Vagina (tissue), 2 donors: ENCODE measurements at places on chromosomes 11 and 22. TPM values are rescaled to one million over a fixed set of nuclear protein-coding genes. Genes with fewer than 3 reads are reported as not detected.
A peak's percentile ranks its signal among the peaks of the same experiment; 100 is the strongest.

GRCh38 chr11:99015634-99016454 lies 4.9 kb upstream of the CNTN5 start:
- no peaks in the 10 kb centered on the region for H3K36me3 ChIP-seq
- H3K27ac ChIP-seq: no peak overlapping the region
- no peak overlapping the region for H3K4me3 ChIP-seq
- H3K4me1 ChIP-seq: peaks cover 18% of the 10 kb centered on the region
- H3K27me3 ChIP-seq: no peaks in the 10 kb centered on the region

Gene MPPED1
- 0.49 TPM for total RNA-seq

Gene SESN3
- total RNA-seq: 28.2 TPM

GRCh38 chr11:46117842-46118241 lies 3.4 kb downstream of the PHF21A start:
- no peaks in the 10 kb centered on the region for H3K27me3 ChIP-seq
- no peak overlapping the region for H3K4me3 ChIP-seq
- H3K27ac ChIP-seq: peak overlapping the region; percentile 97
- H3K36me3 ChIP-seq: no peaks in the 10 kb centered on the region
- H3K4me1 ChIP-seq: peaks cover 50% of the 10 kb centered on the region

GRCh38 chr11:105274631-105275030 lies 135.1 kb upstream of the CARD18 start:
- no peak overlapping the region for H3K4me3 ChIP-seq
- H3K27ac ChIP-seq: no peak overlapping the region
- DNase-seq: no peak
- H3K27me3 ChIP-seq: no peaks in the 10 kb centered on the region

Gene IL18
- 48.6 TPM for total RNA-seq

- peak overlapping the region; percentile 24 for H3K27ac ChIP-seq
- H3K4me3 ChIP-seq: no peak overlapping the region
- H3K27me3 ChIP-seq: no peaks in the 10 kb centered on the region
- DNase-seq: no peak
Measured at GRCh38 chr11:119671051-119671450, 57.9 kb downstream of the NECTIN1 start.

DNA sequence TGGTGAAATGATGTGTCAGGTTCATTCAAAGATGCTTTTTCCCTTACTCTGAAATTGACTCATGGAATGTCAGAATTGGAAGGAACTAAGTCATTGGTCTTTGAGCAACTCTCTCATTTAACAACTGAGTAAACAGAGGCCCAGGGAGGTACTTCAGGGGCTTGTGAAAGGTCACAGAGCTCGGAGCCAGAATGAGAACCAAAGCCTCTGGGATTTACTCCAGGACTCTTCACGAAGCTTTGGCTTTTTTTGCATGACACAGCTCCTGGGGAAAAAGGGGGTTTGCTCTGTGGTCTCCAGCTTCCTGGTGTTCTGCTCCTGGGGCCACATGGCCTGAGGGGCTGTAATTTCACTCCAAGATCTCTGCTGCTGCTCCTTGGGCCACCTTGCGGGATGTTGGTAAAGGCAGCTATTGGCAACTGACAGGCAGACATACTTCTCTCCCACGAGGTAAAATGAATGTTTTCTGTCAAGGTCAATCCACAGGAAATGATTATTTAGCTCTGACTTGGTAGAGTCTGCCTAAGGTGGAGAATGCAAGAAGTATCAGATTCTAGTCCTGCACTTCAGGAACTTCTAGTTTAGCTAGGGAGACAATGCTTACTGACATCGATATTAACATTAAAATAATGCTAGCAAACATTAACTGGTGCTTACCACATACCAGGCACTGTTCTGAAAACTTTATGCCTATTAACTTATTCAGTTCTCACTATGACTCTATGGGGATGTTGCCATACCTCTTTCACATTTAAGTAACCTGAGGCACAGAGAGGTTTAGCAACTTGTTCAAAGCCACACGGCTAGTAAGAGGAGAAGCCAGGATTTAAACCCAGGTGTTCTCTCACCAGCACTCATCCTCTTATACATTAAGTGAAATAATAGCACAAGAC lies 16.1 kb downstream of the PKNOX2 start:
- no peaks in the 10 kb centered on the region for H3K36me3 ChIP-seq
- H3K4me1 ChIP-seq: no peaks in the 10 kb centered on the region
- H3K27me3 ChIP-seq: no peaks in the 10 kb centered on the region
- no peak overlapping the region for H3K27ac ChIP-seq
- no peak overlapping the region for H3K4me3 ChIP-seq

- H3K36me3 ChIP-seq: peaks cover 4% of the 10 kb centered on the region
- H3K27ac ChIP-seq: peak overlapping the region; percentile 94
- peak overlapping the region; percentile 97 for H3K4me3 ChIP-seq
- peak; percentile 88 for DNase-seq
- no peaks in the 10 kb centered on the region for H3K27me3 ChIP-seq
Measured at GRCh38 chr11:45803971-45804760, 783 bp upstream of the SLC35C1 start.

Gene HSPA8
- 584 TPM for total RNA-seq

DNA sequence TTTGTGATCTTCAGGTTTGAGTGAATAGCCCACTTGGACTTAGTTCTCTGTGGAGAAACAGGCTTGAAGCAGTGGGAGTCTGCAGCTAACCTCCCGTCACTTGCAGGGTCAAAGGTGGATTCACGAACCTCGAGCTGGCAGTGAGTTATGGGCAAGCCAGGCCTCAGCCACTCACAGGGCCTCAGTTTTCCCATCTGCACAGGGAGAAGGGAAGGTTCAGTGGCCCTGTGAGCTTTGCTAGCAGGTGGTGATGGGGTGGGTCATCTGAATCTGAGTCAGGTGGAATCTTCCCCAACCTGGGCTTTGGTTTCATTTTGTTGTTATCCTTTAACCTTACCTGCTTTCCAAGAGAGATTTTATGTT lies 86.6 kb upstream of the GRIK4 start:
- no peaks in the 10 kb centered on the region for H3K27me3 ChIP-seq
- no peak overlapping the region for H3K27ac ChIP-seq
- no peak overlapping the region for H3K4me3 ChIP-seq
- DNase-seq: no peak

DNA sequence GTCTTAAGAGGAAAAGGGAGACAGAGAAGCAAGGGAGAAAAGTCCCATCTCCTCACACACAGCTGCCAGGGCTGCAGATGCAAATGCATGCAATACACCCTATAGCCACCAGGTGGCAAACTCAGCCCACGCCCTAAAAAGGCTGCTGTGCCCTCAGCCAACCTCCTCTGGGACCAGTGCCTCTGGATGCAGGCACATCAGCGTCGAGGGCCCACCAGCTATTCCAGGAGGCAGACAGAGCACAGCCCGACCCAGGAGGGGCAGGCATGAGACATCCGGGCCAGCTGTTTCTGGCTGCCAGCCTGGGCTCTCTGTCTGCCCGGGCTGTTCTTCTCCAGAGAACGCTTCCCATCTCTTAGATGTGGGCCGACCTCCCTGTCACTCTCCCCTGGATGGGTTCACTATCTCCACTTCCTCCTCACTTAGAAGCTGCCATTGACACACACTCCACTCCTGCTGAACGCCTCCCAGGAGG lies 39.7 kb downstream of the TPBGL start:
- no peaks in the 10 kb centered on the region for H3K27me3 ChIP-seq
- H3K4me1 ChIP-seq: no peaks in the 10 kb centered on the region
- H3K36me3 ChIP-seq: peaks cover 34% of the 10 kb centered on the region
- H3K4me3 ChIP-seq: no peak overlapping the region
- DNase-seq: no peak

GRCh38 chr11:22203281-22203680 lies 10.4 kb downstream of the ANO5 start:
- no peaks in the 10 kb centered on the region for H3K36me3 ChIP-seq
- no peak overlapping the region for H3K27ac ChIP-seq
- no peak for DNase-seq
- no peaks in the 10 kb centered on the region for H3K27me3 ChIP-seq
- H3K4me1 ChIP-seq: no peaks in the 10 kb centered on the region
- no peak overlapping the region for H3K4me3 ChIP-seq
